Glomerular endothelial cell (primary cell): ENCODE measurements at places on chromosomes 3 and 15.
A peak's percentile ranks its signal among the peaks of the same experiment; 100 is the strongest.

DNA sequence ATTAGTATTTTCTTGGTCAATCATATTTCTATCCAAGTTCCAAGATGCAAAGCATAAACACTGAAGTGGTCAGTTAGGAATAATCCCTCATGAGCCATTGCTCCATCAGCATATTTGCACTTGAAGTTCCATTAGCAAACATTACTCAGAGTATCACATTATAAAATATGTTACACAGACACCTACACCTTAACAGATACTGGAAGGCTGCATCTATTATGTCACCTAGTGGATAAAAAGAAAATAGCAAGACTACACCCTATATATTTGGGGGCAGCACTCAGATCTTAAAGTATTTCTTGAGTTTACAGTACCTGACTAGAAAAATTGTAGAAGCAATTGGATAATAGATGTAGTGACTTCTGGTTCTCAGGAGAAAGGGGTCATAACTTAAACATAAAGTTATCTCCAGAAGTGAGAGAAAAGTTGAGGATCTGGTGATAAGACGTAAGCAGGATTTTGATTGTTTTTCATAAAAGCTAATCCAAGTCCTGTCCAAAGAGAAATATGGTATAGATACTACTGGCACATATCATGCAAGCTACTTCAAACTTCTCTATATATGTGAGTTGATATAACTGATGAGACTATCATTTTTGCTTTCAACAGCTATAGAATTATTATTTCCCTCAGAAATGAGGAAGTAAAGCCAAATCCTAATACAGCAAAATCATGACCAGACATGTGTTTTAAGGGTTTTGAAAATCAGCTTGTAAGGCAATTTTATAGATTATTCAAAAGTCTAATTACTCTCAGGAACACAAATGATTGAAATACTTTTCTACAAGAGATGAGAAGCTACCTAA lies 422.2 kb downstream of the GBE1 start:
- peak; percentile 9 for DNase-seq

DNA sequence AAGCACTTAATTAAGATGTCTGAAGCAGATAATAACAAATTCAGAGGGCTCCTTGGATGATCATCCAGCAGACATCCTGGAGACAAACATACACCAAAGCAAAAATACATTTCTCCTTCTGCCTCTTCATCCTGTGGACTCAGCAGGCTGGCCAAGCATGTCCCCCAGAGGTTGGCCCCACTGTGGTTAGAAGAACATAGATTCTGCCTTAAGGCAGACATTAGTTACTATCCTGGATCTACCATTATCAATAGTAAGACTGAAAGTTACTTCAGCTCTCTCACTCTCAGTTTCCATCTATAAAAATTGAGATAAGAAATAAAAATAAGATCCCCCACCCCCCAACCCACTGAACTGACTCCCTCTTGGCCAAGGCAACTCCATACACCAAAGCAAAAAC lies 28.6 kb upstream of the TGFBR2 start:
- no peak for DNase-seq

DNA sequence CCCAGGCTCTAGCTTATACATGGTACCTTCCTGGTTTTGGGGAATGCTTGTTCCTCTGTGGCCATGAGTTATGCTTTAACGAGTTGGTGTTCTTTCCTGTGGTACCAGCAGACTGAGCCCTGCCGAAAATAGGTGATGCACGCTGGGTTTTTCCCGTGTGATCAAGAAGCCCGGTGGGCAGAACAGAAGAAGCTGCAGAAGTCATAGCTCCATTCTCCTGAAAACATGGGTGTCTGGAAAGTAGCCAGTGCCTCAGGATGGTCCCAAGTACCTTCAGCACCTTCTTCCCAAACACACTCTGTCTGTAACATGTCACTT lies 25.2 kb downstream of the MAPKBP1 start:
- no peak for DNase-seq

DNA sequence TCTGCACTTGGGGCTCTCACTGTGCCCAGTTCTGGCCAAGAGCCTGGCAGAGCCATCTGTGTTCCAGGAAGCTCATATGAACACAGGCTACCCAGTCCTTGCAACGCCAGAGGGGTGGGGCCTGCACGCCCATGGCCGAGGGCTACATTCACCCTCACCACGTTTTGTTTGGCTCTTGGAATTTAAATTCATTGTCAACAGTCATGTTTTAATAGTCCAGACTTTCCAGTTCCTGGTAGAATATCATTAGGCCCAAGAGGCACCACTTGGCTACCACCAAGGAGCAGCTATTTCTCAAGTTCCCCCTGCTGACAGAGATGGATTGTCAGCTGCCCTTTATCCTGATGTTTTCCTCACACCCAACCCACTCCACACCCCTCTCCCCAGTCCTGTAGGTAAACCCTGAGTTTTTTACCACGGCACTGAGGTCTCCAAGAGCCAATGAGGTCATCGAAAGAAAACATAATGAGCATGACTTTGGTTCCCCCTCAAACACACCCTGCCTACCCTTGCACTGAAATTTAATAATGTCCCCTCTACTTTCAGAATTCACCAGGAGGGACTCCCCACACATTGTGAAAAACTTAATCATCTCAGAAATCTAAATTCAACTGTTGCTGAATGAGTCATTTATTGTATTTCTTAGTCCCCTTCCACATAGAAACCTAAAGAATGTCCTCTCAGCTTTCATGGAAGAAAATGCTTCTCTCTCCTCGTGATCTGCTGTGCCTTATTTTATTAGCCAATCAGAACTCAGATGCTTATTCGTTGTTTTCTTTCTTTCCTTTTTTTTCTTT lies 125.1 kb downstream of the SHQ1 start:
- DNase-seq = no peak

- no peak for DNase-seq
Measured at GRCh38 chr15:84604826-84605553, 4.2 kb downstream of the ZSCAN2 start.

- no peak for DNase-seq
Measured at GRCh38 chr3:141176775-141177174, 54.9 kb upstream of the PXYLP1 start.

DNA sequence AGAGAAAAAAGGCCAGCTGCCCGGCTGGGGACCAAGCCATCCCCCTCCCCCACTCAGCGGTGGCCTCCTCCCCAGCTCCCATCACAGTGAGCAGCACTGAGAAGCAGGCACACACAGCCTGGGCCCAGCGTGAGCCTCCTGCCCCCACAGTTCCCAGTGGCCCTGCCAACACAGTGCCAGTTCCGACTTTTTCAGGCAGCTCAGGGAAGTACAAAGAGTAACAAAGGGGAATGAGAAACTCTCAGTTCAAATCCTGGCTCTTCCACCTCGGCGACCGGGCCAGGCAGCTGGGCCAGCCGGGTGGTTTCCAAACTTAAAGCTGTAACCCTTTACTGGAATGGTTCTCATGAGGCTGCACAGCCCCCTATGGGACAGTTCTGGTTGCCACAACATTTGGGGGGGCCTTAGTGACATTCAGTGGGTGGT lies 18.5 kb downstream of the TNK2 start:
- DNase-seq = no peak

DNA sequence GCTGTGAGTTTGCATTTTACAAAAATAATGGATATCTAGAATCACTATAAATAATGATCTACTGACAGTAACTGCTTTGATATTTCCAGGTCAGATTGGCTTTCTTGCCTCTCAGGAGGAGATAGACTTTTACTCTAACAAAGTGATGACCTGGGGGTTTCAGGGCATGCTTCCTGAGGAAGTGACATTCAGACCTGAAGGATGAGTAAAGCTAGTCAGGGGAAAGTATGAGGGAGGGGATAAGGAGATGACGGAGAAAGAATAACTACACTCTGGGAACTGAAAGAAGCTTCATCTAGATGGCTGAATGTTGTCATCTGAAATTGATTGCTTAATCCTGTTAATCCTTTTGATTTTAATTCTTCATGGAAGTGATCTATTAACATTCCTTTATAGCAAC lies 32.2 kb downstream of the ARMC8 start:
- peak; percentile 14 for DNase-seq

- no peak for DNase-seq
Measured at GRCh38 chr15:34730701-34731100, 24.1 kb downstream of the GJD2 start.

DNA sequence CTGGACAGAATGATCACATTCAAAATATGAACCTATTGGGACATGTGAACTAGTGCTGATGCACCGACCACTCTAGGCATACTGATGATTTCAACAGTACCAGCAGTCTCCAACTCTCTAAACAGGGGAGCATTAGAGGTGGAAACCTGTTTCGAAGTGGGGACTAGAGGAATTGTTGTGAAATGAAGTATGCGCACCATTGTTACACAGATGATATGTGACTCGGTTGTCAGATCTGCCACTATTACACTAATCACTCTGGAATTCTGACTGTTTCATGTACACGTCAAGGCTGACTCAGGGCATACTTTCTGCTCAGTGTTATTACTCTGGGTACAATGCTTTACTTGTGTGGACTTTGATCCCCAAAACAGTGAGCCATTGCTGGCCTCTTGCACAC lies 198.2 kb upstream of the UBE2E2 start:
- DNase-seq = no peak
